ENCODE measurements at places on chromosomes 16 and 17. TPM values are rescaled to one million over a fixed set of nuclear protein-coding genes. Genes with fewer than 3 reads are reported as not detected.

GRCh38 chr16:12262454-12263180 is 286.1 kb downstream of the SNX29 start:
- DNase-seq, result no peak

GRCh38 chr16:67462279-67462655 is 18.7 kb downstream of the ATP6V0D1 start:
- no peak for DNase-seq

PRAC2 gene
- total RNA-seq, result not detected

NXPH3 gene
- total RNA-seq, result not detected

VAT1L gene
- not detected for total RNA-seq

GRCh38 chr16:72129976-72130656 is 36.5 kb downstream of the DHX38 start:
- DNase-seq, result no peak

- no peak for DNase-seq
Measured at GRCh38 chr16:56300891-56301850, 109.9 kb downstream of the GNAO1 start.

GRCh38 chr17:8108972-8109660 is 9.2 kb downstream of the ALOXE3 start:
- DNase-seq, result no peak

DNA sequence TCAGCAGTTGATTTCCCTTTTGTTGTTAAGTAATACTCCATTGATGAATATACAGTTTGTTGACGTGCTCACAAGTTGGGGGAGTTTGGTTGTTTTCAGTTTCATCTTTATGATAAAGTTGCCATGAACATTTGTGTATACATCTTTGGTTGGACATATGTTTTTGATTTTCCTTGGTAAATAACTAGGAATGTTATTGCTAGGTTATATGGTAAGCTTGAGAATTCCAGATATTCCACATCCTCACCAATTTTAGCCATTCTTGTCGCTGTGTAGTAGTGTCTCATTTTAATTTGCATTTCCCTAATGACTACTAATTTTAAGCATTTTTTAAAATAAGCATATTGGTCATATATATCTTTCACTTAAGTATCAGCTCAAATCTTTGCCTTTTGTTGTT is 55.0 kb upstream of the RASL10B start:
- no peak for DNase-seq

MYCBPAP gene
- total RNA-seq, result 9.2 TPM

RNF112 gene
- total RNA-seq, result 1.7 TPM

DNA sequence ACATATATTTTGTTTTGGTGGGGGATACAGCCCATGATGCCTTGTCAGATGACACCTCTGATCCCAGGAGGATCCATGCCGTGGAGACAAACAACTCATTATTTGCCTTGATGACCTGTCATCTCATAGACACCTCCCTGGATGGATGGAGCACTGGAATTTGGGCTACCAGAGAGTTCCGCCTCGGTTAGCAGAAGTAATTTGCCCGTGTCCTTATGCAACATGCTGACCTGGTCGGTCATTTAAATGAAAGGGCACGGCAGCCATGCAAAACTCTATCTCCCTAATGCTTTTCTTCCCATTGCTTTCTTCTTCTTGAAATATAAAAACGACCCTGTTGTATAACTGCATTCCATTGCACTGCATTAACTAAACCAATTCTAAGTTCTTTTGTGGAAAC is 145.3 kb downstream of the GRIN2A start:
- no peak for DNase-seq

MAPK8IP3 gene
- 96.7 TPM for total RNA-seq

TMUB2 gene
- total RNA-seq, result 56.0 TPM

DNA sequence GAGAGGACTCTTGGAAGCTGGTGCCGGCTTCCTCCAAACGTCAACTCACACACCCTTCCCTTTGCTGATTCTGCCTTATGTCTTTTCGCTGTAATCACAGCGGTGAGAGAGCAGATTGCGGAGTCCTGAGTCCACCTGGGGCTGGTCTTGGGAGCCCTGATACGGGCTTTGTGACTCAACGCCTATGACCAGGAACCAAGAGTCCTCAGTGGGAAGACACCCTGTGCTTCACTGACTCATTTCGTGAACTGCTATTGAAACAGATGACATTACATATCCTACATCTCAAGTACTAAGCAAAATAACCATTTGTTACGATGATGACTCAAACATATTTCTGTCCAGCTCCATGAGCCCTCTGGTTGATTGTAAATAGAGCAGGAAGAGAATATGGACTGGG is 90.7 kb upstream of the CREBBP start:
- DNase-seq, result no peak

DNA sequence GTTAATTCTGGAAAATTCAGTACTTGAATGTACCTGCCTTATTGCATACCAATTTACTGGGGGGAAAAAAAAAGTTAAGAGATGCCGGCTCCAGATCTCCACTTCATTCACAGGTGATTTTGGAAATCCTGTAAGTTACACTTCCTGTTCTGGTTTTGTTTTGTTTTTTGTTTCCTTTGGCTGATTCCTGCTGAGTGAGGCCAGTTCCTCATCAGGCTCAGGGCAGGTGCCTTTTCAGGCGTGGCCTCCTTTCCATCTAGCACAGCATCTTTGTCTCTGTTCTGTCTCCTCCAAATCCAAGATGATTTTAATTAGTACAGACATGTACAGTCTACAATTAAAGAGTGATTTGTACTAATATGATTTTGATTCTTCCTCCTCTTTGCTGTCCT is 19.2 kb downstream of the CYB561 start:
- DNase-seq, result no peak

CCL17 gene
- total RNA-seq, result not detected

- no peak for DNase-seq
Measured at GRCh38 chr16:67192781-67193361, 916 bp downstream of the E2F4 start.

- DNase-seq, result no peak
Measured at GRCh38 chr16:17777408-17777863, 306.7 kb upstream of the XYLT1 start.

DNA sequence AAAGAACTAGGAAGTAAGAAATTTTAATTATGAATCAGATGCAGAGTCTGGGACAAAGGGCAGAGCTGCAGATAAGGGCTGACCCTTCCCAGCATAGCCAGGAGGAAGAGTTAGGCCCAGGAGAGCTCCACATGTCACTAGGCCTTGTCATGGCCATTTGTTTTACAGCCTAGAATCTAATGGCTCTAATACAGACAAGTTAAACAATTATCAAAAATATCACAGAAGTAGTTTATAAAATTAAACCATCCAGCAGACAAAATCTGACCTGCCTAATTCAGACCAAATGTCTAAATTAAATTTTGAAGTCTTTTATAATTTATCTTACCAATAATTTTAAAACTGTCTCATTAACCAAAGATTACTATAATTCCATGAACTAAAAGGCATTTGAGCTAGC is 1369.5 kb downstream of the CDH11 start:
- DNase-seq, result no peak

DNA sequence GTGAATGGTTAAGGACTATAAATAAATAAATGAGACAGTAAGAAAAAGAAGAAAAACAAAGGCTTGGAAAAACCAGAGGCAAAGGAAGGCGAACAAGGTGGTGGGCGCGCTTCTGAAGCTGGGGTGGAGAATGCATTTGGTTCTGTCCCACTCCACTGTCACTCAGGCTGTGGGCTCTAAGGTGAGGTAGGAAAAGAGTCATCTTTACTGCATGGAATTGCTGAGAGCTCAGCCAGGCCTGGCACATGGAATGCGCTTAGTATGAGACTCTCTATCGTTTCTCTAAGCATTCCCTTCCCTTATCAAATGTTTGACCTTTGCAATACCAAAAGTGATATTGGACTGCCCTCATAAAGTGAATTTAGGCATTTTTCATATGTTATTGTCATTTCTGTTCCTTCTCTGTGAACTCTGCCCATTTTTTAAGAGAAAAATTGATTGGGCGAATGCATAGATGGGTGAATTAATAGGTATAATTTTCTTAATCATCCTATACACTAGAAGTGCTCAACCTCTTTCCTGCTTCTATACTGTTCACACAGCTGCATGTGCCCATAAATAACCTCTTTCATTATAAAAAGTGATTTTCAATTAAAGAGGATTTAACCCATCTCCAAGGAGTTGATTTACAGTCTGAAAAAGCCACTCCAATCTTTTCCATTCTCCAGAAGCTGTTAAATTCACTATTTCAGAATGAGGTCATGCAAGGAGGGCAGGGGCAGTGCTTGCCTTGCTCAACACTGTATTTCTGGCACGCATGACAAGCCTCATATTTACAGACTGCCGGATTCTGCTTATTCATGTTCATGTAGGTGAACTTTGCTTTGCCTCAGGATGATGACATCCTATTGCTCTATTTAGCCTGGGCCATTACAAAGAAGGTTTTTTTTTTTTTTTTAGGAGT is 87.7 kb downstream of the MYH10 start:
- no peak for DNase-seq

ZNF624 gene
- 11.4 TPM for total RNA-seq

DNA sequence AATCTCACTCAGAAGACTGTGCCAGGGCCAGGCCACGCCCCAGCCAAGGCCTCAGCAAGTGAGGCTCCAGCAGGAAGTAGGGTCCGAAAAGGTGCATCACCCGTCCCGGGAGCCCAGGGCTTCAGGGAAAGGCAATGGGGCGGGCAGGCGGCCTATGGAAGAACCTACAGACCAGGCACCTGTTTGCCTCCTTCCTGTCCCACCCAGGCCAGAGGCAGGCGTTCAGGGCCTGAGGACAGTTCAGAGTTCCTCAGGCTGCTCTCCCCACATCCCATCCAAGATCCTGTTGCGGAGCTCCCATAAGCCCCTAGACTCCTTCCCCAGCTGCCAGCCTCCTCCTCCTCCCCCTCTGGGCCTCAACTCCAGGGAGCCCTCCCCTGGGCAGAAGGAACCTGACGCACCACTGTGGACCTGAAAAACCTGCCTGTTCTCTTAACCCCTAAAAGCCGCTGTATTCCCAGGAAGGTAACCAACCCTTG is 2.3 kb downstream of the CLUH start:
- no peak for DNase-seq

GRCh38 chr16:4676831-4677230 is 16.5 kb upstream of the NUDT16L1 start:
- DNase-seq, result no peak

DNA sequence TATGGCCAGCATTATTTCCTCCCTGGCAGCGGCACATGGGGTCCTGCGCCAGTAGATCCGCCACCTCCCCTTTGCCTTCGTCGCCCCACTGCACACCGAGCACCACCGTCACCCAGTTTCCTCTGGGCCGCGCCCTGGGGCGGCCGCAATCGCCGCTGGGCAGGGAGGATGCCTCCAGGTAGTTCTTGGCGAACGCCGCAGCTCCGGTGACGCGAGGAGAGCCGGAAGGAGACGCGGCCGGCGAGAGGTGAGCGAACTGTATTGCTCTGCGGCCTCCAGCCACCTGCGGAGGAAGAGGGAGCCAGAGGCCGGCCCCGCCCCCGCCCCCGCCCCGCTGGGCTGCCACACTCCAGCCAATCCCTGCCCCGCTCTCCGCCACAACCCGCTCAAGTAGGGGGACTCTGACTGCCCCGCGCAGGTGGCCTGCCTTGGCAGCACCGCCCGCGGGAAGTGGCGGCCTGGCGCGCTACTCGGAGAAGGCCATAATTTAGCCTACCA is 11.8 kb upstream of the SLFN13 start:
- DNase-seq, result peak; percentile 46

GRCh38 chr16:3022684-3023414 is 893 bp downstream of the HCFC1R1 start:
- no peak for DNase-seq

DNA sequence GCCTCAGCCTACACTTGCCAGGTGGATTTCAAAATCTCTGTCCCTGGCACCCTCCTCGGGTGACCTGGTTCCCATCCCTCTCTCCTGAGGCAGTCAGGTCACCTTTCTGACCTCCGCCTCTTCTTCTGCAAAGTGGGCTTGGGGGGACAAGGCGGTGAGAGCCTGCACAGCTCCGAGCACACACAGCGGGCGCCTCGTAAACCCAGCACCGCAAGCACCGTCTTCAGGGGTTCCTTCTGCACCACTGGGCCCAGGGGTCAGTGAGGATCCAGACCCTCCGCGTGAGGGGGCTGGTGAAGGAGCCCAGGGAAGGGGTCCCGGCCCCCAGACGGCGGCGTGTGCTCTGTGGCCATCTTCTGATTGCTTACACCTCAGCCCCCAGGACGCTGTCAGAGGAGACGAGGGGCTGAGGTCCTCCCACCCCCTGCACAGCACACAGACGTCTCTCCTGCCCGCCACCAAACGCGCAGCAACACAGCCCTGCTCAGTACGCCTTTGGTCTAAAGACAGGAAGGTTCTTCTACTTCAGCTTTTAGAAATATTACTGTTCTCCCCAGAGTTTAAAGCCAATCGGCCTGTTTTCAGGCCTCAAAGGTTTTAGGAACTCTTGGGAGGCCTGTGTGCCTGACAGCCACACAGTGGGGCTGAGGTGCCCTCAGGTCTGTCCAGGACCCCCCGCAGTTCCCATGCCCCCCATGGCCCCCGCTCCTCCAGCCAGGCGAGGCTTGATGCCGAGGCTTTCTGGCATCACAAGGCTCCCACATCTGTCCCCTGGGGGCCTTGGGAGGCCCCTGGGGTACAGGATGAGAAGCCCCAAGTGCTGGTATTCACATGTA is 2.7 kb downstream of the CBFA2T3 start:
- DNase-seq, result no peak

- no peak for DNase-seq
Measured at GRCh38 chr16:23469814-23470213, 16.8 kb upstream of the COG7 start.

DNA sequence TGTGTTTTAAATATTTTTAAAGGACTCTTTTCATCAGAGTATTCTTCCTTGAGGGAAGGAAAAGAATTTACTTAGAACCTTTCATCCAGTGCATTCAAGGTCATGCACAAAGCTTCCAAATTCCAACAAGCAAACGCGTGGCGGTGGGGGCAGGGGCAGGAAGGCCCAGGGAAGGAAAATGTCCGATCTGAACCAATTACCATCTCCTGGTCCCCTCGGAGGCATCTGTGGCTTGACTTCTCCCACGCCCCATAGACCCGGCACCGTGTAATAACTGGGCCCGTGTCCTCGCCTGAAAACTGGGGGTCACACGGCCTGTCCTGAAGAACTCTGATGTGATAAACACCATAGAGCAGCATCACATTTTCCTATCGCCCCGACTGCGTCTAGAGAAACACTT is 18.3 kb downstream of the MEAK7 start:
- DNase-seq, result no peak

DNA sequence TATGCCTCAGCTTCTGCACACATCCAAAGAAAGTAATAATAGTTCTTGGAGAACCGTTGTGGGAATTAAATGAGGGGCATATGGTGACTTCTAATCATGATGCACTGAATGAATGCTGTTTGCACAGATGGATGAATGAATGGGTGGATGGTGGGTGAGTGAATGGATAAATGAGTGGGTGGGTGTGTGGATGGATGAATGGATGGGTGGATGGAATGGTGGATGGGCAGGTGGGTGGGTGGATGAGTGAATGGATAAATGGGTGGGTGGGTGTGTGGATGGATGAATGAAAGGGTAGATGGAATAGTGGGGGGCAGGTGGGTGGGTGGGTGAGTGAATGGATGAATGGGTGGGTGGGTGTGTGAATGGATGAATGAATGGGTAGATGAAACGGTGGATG is 44.9 kb upstream of the FOXF1 start:
- no peak for DNase-seq

GRCh38 chr17:42342242-42343008 is 45.8 kb downstream of the STAT3 start:
- peak; percentile 54 for DNase-seq

All from naive thymus-derived CD4-positive, alpha-beta T cell (primary cell).